Liver (tissue), 10 donors: ENCODE measurements at places on chromosomes 13 and 19.

- DNase-seq: no peak
Observed at GRCh38 chr19:47518139-47518538, 3.3 kb upstream of the NAPA start.

DNA sequence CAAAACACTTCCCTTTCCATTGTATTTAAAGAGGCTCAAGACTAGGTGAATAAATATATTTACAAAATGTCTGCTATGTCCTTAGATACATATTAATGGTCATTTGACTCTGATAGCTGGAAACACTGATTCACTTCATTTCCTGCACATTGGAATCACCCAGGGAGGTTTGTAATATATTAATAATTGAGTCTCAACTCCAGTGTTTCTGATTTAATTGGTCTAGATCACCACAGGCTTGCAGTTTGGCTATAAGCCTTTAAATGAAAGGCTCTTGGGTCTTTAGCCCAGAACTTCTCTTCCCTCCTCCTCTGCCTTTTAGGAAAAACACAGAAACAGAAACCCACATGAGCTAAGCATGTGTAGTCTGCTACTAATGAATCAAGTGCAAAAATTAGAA lies 378.0 kb downstream of the TBC1D4 start:
- DNase-seq: no peak

DNA sequence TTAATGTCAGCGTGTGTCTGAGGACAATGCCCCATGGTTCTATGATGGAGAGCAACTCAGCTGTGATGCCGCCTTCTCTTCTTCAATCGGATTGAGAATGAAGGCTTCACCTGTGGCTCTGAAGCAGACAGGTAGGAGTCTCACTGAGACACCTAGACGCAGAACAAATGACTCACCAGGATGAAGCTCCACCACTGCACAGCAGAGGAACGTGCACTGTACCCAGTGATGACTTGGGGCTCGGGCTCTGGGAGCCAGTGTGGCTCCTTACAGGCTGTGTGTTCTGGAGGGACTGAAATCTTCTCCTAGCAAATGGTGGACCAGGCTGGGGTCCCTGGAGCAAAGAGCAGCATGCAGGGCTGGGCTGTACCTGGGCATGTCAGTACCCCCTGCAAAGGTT lies 44.0 kb downstream of the CCDC70 start:
- DNase-seq: no peak

GRCh38 chr19:33795370-33796163 lies 1.1 kb upstream of the KCTD15 start:
- peak; percentile 74 for DNase-seq

DNA sequence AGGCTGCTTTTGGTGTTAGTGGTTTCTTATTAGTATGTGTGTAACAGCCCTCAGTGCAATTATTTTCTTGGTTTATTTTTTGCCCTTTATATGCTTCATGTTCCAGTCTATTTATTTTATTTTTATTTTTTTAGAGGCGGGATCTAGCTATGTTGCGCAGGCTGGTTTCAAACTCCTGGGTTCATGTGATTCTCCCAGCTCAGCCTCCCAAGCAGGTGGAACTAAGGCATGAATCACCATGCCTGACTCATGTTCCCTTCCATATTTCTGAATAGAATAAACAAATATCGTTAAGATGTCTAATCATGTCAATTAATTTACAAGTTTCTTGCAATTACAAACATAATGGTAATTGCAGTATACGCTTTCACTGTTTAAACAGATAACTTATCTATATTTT lies 11.7 kb downstream of the SKA3 start:
- DNase-seq: no peak

GRCh38 chr19:27746691-27747380 lies 1466.1 kb downstream of the UQCRFS1 start:
- DNase-seq: peak; percentile 33

- DNase-seq: no peak
Observed at GRCh38 chr13:26584713-26585112, 27.2 kb downstream of the WASF3 start.

DNA sequence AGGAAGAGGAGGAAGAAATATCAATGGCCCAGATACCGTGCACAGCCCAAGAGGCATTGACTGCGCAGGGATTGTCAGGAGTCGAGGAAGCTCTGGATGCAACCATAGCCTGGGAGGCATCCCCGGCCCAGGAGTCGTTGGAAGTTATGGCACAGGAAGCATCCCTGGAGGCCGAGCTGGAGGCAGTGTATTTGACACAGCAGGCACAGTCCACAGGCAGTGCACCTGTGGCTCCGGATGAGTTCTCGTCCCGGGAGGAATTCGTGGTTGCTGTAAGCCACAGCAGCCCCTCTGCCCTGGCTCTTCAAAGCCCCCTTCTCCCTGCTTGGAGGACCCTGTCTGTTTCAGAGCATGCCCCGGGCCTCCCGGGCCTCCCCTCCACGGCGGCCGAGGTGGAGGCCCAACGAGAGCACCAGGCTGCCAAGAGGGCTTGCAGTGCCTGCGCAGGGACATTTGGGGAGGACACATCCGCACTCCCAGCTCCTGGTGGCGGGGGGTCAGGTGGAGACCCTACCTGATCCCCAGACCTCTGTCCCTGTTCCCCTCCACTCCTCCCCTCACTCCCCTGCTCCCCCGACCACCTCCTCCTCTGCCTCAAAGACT lies 36.0 kb downstream of the KEAP1 start:
- no peak for DNase-seq

DNA sequence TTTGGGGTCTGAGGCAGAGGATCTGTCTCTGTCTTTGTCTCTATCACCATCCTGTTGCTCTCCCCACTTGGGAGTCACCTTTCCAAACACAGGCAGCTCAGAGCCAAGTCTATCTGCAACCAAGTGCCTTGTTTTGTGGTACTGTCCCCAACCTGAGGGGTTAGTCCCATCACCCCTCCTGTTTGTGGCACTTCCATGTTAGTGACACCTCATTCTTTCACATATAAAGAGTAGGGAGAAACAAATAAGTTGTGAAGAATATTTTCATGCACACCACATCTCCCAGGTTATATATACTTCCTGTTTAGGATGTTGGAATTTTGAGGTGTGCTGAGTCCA lies 3.7 kb downstream of the GDF15 start:
- DNase-seq: no peak

DNA sequence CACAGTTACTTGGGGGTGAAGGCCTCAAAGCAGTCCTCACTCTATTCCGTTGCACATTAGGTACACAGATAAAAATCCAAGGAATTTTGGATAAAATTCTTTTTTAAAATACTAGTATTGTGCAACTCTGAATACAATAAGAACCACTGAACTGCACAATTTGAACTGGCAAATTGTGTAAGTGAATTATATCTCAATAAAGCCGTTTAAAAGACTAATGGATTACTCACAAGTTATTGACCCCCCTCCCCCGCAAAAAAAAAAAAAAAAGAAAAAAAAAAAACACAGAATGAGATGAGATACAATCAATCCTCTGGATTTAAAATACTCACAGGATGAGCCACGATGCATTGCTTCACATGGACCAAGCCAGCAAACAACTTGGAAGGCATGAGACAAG lies 86.4 kb downstream of the CRYL1 start:
- no peak for DNase-seq

- DNase-seq: no peak
Observed at GRCh38 chr19:3613818-3614661, 7.4 kb upstream of the TBXA2R start.

- DNase-seq: no peak
Observed at GRCh38 chr19:21430675-21431074, 33.7 kb downstream of the ZNF493 start.

DNA sequence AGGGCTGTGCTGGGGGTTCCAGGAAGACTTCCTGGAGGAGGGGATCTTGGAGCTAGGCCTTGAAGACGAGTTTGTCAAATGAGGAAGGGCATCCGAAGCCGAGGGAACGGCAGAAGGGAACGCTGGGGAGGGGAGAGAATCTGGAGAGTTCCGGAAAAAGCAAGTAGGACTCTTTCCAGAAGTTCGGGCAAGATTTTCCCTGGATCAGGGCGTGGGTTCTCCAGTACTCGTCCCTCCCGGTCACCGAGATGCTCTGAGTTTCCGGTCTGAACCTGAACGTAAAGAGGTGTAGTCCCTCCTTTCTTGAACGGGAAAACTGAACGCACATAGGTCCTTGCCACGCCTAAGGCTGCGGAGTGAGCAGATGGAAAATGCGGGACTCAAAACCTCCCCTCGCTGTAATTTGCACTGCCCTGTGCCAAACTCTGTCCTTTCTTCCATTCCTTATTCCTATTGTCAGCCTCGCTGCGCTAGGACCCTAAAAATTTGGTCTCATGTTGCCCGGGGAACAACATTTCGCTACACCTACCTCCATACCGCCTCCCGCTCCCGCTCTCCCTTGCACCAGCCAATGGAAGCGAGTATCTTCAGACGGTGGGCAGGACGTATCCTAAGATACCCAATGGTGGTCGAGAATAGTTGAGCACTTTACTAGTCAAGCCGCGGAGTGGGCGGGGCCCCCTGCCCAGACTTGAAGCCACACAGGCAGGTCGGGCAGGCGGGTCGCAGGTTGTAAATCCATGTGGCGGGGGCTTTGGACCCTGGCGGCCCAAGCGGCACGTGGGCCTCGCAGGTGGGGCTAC lies at the start of gene GTPBP3:
TSS of gene GTPBP3 (plus strand) at position 682 of the 803 bp plus-strand sequence. CDS start at position 741, 59 bp downstream.
- DNase-seq: peak; percentile 93

- peak; percentile 57 for DNase-seq
Observed at GRCh38 chr19:49019242-49019932, 2.5 kb upstream of the LHB start.

DNA sequence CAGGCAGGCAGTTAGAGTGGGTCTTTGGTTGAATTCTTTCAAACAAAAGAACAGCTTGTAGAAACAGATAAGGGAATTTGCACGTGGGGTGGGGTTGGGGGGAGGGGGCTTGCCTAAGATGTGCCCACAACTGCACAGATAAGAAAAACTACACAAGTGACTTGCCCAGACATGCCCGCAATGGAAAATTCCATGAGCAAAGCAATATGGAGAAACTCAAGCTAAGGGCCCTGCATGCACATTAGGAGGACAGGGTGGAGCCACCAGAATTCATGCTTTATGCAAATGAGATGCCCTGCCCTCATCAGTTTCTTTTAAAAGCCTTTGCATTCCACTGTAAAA lies 755.6 kb upstream of the MIR17HG start:
- DNase-seq: no peak

DNA sequence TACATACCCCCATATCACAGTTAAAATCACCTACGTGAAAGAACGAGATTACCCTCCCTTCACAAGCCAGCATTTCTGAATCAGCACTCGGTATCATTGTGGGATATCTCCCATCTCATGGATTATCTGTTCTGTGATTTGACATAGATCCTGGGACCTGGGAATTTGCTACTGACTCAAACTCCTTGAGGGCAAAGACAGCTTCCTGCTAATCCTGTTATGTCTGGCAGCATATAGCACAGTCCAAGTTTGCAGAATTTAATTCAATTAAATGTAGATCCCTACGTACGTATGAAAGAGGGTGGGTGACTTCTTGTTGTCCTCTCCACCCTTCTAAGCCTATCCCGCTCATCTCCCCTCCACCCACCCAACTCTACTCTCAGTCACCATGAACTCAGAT lies 476.5 kb downstream of the KLF5 start:
- DNase-seq: no peak

GRCh38 chr19:41261474-41262190 lies 2.5 kb upstream of the HNRNPUL1 start:
- no peak for DNase-seq

- DNase-seq: no peak
Observed at GRCh38 chr13:37364007-37364406, 234.6 kb downstream of the POSTN start.

GRCh38 chr19:55528030-55528803 lies 8.7 kb downstream of the SBK2 start:
- DNase-seq: no peak

DNA sequence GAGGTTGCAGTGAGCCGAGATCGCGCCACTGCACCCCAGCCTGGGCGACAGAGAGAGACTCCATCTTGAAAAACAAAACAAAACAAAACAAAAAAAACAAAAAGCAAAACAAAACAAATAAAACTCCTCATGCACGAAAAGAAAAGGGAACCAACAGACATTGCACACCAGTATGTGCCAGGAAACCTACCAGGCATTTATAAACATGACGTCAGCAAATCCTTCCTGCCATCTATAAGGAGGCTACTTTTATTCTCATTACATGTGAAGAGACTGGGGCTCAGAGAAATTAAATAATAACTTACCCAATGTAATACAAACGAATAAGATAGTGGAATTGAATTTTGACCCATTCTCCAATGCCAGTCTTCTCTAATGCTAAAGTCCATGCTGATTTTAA lies 197.2 kb downstream of the NUFIP1 start:
- DNase-seq: no peak

DNA sequence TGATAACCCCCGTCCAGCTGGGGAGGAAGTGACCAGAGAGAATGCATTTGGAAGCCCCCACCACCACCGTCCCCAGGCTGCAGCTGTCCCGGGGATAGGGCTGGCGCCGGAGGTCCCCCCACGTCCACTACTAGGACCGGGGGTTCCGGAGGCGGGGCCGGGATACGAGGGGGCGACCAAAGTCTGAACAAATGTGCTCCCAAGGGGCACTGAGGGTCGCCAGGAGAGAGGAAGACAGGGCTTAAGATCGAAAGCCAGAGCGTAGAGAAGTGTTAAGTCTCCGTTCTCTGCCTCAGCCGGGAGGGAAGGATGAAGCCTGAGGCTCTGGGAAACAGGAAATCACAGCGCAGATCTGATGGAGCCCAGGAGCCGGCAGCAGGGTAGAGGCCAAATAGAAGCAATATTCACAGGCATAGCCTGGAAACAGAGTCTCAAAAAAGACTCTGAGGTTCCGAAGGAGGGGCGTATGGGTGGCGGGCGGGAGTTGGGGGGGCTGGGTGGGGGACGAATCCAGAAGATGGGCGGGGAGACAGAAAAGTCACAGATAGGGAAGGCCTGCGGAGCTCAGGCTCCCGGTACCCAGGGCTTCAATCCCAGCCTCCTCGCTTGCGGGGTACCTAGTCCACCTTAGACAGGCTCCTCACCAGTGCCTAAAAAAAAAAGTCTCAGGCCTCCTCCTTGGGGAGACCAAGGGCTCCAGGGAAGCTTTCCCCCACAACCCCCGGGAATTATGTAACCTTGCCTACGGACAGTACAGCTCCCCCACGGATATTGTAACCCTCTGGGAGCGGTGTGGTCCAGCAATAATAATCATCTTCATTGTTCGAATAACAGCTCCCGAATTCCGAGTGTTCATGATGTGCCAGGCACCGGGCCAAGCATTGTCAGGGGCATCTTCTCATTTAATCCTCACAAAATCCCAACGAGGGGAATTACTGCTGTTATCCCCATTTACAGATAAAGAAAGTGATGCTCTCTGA lies 1.1 kb upstream of the ERF start:
- no peak for DNase-seq

DNA sequence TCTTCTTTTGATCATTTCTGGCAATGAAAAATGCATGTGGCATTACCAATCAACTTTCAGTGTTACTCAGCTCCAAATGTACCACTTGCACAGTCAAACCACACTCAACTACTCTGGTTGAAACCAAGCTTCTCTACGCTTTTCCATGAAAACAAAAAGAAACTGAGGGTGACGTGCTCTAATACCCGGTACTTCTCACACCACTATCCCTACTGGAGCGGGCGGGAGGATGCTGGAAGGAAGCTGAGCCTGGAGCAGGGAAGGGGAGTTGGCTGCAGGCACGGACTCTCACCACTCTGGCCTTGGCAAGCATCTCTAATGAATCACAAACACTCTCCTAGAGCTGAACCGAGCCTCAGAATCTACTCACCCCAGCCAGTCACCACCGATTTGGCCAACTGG lies 48.2 kb downstream of the STK24 start:
- no peak for DNase-seq
